Glutamatergic neuron (in vitro differentiated cells): ENCODE measurements at places on chromosomes 7 and 10. TPM values are rescaled to one million over a fixed set of nuclear protein-coding genes. Genes with fewer than 3 reads are reported as not detected.

- no peak for DNase-seq
- no peak overlapping the region for H3K27ac ChIP-seq
- H3K4me1 ChIP-seq, result peaks cover 11% of the 10 kb centered on the region
- no peaks in the 10 kb centered on the region for H3K36me3 ChIP-seq
- H3K4me3 ChIP-seq, result no peak overlapping the region
- H3K27me3 ChIP-seq, result peaks cover 2% of the 10 kb centered on the region
Observed at GRCh38 chr7:55558962-55559920, 13.1 kb downstream of the VOPP1 start.

- H3K36me3 ChIP-seq, result no peaks in the 10 kb centered on the region
- H3K4me3 ChIP-seq, result no peak overlapping the region
- H3K27me3 ChIP-seq, result peaks cover 4% of the 10 kb centered on the region
- no peaks in the 10 kb centered on the region for H3K4me1 ChIP-seq
Observed at GRCh38 chr7:142703655-142704305, 45.5 kb upstream of the PRSS1 start.

DNA sequence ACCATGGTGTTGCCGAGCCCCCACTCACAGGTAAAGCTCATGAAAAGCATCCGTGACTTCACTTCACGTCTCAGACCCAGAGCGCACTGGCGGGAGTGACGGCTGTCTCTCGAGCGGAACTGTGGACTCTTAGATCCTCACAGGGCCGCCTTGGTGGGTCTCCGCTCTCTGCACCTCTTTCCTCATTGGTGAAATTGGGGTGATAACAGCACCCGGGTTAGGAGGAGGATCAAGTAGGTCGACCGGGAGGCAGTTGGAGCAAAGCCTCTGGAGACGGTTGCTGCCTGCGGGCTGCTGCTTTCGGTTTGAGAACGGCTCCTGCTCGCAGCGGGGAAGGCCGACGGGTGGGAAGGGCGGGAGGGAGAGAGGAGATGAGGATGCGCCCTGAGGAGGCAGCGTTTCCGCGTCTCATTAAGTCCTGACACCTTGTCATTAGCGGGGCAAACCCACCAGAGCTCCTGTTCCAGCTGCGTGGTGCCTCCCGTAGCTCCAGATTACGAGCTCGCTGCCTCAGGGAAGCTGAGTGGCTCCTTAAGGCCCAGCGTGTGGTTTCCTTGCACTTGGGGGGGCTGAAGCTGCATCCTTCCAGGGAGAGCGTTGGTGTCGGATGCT lies 51.9 kb upstream of the CFAP46 start:
- peaks cover 5% of the 10 kb centered on the region for H3K27me3 ChIP-seq
- no peak for DNase-seq
- H3K4me1 ChIP-seq, result no peaks in the 10 kb centered on the region
- H3K36me3 ChIP-seq, result no peaks in the 10 kb centered on the region
- no peak overlapping the region for H3K4me3 ChIP-seq

GRCh38 chr7:73364006-73364728 lies 36.2 kb downstream of the FKBP6 start:
- peaks cover 5% of the 10 kb centered on the region for H3K27me3 ChIP-seq
- no peaks in the 10 kb centered on the region for H3K36me3 ChIP-seq
- H3K4me1 ChIP-seq, result peaks cover 2% of the 10 kb centered on the region
- no peak overlapping the region for H3K4me3 ChIP-seq
- DNase-seq, result no peak
- H3K27ac ChIP-seq, result no peak overlapping the region

GRCh38 chr7:98251231-98251600 lies 816 bp downstream of the TECPR1 start:
- peak overlapping the region; percentile 92 for H3K4me3 ChIP-seq
- H3K4me1 ChIP-seq, result peaks cover 15% of the 10 kb centered on the region
- no peak for DNase-seq
- H3K27me3 ChIP-seq, result peaks cover 15% of the 10 kb centered on the region

TMEM213 gene
- total RNA-seq, result not detected

CTAGE4 gene
- 0.17 TPM for total RNA-seq
